ENCODE measurements at places on chromosomes 6 and 20.
A peak's percentile ranks its signal among the peaks of the same experiment; 100 is the strongest.

DNA sequence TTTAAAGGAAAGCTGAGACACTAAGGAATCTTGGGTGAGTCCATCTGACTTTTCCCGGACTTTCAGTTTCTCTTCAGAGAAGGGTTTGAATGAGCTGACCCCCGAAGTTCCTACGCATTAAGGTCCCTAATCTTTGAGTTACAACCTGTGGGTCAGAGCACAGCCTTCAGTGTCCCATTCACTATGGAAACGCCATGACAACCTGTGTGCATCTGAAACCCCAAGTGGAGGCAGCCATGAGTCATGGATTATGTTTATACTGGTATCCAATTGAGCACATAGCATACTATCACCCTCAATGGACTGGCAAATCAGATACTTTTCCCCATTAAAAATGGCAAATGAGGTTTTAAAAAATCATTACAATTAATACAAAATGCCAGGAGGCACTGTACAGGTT, 11.4 kb downstream of the MYLK4 start:
- no peak for DNase-seq

GRCh38 chr20:57265336-57265996, 975 bp downstream of the BMP7 start:
- DNase-seq, result no peak

GRCh38 chr20:57292611-57293010, 26.2 kb upstream of the BMP7 start:
- no peak for DNase-seq

GRCh38 chr6:169160091-169160854, 93.4 kb downstream of the THBS2 start:
- no peak for DNase-seq

DNA sequence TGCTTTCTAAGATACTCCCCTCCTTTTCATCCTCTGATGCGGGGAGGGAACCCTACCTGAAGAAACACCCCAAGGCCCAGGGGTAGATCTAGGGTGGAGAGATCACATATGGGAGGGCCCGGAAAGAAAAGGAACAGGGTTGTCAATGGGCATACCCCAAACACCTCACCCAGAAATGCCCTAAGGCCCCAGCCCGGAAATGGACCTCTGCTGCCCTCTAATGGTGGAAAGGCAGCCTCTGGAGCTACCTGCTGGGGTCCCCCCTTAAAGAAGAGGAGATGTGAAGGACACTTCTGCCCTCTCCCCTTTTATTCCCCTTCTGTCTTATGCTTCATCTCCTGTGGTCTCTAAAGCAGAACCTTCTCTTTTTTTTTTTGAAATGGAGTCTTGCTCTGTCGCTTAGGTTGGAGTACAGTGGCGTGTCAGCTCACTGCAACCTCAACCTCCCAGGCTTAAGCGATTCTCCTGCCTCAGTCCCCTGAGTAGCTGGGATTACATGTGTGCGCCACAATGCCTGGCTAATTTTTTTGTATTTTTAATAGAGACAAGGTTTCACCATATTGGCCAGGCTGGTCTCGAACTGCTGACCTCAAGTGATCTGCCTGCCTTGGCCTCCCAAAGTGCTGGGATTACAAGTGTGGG, 458 bp upstream of the ARMC12 start:
- DNase-seq, result peak; percentile 42

- no peak for DNase-seq
Measured at GRCh38 chr6:133778414-133779130, 110.3 kb upstream of the TCF21 start.

DNA sequence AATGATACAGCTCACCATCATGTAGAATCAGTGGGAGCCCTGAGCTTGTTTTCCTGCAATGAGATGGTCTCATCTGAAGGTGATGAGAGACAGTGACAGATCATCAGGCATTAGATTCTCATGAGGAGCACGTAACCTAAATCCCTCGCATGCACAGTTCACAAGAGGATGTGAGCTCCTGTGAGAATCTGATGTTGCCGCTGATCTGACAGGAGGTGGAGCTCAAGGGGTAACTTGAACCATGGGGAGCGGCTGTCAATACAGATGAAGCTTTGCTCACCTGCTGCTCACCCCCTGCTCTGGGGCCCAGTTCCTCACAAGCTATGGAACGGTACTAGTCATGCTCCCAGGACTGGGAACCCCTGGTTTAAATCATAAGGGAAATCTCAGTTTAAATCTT, 89.2 kb downstream of the THBS2 start:
- DNase-seq, result peak; percentile 19

DNA sequence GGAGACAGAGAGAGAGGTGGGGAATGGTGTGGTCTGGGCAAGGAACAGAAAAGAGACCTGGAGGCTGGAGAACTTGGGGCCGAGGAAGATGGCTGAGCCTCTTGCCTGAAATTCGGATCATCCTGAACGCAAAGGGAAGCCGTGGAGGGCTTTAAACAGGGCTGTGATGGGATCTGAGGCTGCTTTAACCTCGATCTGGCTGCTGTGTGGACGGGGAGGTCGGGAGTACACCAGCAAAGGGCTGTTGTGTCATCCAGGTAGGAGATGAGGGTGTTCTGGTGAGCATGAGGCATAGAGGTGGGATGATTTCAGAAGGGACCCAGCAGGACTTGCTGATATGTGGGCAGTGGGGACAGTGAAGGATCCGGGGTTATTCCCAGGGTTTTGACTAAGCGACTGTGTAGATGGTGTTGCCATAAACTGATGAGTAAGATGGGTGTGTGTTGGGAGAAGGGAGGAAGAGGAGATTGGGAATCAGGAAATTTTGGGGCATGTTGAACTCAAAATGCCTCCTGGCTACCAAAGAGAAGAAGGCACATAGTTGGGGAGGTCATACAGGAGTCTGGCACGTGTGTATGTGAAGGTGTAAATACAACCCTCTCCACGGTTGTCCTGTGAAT, 158.5 kb downstream of the NFATC2 start:
- no peak for DNase-seq

Data from NCI-H146 (cell line).